ENCODE measurements at places on chromosomes 6 and 20. TPM values are rescaled to one million over a fixed set of nuclear protein-coding genes. Genes with fewer than 3 reads are reported as not detected.

ALDH5A1 gene
- total RNA-seq = 11.2 TPM

ADAM33 gene
- total RNA-seq = 9.6 TPM

CLPSL1 gene
- not detected for total RNA-seq

DNA sequence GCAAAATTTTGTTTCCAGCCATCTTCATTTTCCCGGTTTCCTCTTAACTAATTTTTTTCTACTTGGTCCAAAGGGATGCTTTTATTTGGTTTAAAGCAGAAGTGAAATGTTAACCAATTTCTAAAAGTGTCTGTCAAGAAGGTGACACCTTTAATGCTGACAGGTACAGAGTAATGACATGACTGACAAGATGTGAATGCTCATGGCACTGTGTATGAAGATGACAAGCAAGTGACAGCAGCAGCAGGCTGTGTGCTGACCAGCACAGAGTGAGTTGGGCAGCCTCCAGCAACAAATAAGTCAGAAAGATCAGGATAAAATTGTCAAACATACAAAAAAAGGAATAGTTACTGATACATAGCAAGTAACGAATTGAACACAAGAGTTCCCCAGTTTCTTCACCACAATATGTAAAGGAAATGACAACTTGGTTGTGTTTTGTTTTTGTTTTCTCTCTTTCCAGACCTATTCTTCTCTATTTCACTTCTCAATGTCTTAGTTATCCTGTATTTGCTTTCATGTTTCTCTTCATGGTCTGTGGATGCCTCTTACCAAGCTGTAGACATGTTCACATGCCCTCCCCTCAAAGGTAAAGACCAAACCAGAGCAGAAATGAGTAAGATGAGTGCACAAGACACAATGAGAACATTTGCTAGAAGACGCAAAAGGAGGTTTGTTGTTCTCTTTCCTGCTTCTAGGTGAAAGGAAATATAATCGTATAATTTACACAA, 174.9 kb downstream of the FRK start:
- DNase-seq = no peak

GRCh38 chr6:34947561-34947960, 58.5 kb downstream of the ANKS1A start:
- DNase-seq = no peak

DNA sequence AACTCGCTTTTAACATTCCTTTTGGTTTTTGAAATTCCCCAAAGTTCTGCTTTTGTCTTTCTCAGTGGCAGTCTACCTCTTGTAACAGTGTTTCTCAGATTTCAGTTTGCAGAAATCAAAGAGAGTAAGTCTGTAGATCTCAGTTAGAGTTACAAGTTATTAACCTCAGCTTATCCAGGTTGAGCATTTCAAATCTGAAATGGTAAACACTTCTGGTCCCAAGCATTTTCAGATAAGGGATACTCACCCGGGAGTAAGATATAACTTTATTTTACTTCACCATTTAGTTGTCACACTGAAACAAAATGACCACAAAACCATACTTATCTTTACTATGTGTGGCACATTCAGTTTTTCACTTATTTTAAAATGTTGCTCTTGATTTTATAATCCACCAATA, 9.8 kb downstream of the ZNF292 start:
- peak; percentile 40 for DNase-seq
